ENCODE measurements at places on chromosomes 7 and 10.

DNA sequence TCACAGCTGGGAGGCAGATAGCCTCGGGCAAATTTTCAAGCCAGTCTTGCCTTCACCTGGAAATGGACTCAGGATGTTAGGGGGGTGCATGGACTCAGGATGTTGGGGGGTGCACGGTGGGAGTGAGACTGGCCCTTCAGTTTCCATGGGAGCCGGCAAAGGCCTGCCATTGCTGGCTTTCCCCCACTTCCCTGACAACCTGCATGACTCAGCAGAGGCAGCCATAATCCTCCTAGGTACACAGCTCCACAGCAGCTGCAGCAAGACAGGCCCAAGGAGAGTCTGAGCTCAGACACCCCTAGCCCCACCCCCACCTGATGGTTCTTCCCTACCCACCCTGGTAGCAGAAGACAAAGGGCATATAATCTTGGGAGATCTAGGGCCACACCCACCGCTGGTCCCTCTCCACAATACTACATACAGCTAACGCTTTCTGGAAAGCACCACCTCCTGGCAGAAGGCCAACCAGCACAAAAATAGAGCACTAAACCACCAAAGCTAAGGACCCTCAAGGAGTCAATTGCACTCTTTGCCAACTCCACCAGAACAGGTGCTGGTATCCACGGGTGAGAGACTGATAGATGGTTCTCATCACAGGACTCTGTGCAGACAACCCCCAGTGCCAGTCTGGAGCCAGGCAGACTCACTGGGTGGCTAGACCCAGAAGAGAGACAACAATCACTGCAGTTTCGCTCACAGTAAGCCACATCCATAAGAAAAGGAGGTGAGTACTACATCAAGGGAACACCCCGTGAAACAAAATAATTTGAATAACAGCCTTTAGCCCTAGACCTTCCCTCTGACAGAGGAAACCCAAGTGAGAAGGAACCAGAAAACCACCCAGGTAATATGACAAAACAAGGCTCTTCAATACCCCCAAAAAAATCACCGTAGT lies 18.3 kb downstream of the C7orf25 start:
- no peak for DNase-seq

DNA sequence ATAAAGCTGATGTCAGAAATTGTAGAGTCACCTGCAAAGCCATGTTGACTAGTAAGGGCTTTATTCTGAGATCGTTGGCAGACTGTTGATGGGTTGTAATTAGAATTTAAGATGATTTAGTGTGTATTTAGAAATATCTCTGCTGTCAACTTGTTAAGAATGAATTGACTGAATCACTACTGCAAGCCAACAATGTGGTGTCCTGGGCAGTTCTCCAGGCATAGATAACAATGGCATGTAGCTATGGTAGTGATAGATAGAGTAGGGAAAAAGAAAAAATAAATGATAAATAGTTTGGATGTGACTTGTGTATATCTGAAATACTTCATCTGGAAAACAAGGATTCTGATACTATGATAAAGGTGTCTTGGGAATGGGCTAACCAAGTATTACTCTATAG lies 640.2 kb downstream of the ARL4A start:
- no peak for DNase-seq

DNA sequence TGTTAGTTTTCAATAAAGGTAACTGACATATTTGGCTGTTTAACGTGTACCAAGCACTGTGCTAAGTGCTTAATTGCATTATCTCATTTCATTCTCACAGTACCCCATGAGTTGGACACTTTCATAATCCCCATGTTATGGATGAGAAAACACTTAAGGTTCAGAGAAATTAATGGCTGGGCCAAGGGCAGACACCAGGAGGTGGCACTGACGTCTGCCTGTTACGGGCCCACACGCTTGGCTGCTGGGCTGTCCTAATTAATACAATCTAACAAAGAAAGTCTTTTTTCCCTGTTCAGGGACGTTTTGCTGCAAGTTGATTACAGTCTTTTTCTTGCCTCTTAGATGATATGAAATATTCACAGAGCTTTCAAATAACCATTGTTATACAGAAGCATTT lies 16.1 kb downstream of the DYDC2 start:
- DNase-seq: no peak

GRCh38 chr7:133020496-133020895 lies 61.4 kb downstream of the CHCHD3 start:
- no peak for DNase-seq

- DNase-seq: peak; percentile 20
Observed at GRCh38 chr10:124403548-124403947, 15.2 kb downstream of the OAT start.

DNA sequence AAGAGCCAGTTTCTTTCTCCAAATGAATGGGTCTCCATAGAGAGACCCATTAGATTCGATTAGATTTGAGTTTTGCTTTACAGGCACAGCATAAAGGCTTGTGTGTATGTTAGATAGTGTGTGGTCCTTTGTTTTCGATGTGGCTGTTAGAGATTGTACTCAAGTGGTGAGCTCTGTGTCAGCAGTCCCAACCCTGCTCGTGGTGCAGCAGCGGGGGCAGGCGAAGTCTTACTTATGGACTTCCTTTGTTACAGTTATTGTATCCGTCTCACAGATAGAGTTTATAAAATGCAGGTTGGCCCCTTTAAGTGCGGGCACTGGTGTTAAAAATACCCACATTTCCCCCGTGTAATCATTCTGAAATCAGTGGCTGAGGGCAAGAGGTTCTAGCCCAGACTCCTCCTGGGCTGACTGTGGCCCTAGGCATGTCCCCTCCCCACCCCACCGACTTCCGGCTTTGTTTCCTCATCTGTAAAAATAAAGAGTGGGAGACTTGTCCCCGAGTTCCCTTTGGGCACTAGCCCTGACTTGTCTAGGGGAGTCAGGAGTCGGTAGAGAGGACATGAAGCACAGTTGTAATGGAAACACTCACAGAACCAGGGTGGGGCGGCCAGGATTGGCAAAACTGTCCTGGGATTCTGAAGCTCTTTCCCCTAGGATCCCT lies 28.6 kb downstream of the MTURN start:
- no peak for DNase-seq

GRCh38 chr10:51090190-51090589 lies 15.9 kb downstream of the PRKG1 start:
- no peak for DNase-seq

DNA sequence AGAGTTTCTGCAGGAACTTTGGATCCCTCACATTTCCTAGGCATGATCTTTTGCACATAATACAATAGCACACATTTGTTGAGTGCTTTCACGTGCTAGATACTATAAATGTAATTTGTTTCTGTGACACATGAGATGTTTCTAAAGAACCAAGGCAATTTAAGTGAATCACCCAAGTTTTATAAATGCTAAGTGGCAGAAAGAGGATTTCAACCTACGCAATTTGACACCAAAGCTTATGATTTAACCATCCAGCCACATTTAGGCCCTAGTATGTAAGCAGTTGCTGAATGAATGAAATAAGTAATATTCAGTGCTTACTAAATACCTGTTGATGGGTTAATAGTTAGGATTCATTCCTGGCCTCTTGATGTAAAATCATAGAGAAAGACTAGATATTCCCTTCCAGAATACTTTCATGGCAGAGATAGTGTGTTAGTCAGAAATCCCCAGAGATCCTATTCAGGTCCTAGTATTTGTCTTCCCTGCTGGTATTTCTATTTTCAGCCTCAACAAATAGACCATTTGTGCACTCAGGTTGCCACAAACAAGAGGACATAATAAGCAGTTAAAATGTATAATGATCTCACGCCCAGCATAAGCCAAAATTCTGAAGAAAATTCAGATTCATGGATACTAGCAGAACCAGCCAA lies 572.6 kb downstream of the IPMK start:
- no peak for DNase-seq

GRCh38 chr10:77357611-77358310 lies 279.8 kb downstream of the KCNMA1 start:
- no peak for DNase-seq

DNA sequence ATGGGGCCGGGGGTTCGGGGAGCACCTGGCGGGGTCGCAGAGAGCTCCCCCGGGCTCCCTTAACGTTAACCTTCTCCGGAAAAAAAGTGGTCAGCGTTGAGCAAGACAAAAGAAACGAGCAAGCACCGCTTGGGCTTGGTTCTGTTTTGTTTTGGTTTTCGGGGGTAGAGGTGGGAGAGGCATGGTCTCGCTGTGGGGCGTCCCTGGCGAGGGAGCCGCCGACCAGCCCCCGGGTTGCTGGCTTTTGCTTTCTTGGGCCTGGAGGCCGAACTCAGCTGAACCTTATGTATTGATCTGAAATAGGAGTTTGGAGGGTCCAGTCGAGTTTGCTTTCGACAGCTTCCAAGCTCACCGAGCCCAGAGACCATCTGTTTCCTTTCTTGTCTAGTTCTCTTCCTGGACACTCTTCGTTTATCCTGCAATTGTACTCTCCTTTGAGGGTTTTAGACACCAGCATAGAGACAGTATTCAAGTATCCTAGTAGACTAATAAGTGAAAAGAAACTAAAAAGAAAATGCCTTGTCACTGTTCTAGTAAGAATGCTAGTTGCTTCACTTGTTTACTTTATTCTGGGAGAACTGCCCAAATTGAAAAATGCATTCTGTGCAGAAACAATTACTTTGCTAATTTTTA lies 980 bp downstream of the FHIP2A start:
- no peak for DNase-seq

DNA sequence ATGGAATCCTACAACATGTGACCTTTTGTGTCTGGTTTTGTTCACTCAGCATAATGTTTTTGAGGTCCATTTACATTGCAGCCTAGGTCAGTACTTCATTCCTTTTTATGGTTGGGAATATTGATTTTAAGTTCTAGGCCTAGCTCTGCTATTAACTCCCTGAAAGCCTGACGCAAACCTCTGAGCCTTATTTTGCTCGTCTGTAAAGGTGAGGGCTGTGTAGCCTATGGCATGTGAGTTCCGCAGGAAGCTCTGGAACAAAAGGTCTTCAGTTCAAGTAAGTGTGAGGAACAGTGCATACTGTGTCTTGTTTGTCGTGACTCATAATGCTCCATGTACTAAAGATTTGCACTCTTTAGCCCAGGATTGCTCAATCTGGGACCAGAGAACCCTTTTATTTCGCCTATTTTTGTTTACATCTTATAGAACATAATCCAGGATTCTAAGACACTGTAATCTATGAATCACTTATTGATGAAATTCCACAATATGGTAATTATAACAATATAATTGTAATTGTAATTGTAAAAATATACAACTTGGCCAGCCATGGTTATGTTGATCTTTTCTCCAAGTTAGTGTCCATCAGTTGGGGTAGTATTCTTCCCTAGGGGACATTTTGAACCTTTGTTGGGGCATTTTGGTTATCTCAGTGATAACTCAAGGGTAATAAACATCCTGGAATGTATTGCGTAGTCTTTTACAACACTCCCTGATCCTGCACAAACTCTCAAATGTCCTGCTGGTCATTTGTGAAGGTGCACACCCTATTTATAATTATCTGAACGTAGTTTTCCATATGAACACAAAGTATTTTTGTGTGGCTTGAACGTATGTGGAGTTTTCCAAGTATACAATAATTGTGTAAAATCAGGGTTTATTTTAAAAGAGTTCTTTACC lies 184.7 kb downstream of the VTI1A start:
- DNase-seq: no peak

GRCh38 chr7:80453699-80454340 lies 58.0 kb downstream of the GNAT3 start:
- DNase-seq: no peak

- DNase-seq: no peak
Observed at GRCh38 chr7:74242122-74242443, 12.1 kb downstream of the RFC2 start.

- no peak for DNase-seq
Observed at GRCh38 chr7:144725070-144725469, 110.8 kb downstream of the TPK1 start.

GRCh38 chr7:140898786-140899536 lies 25.8 kb downstream of the BRAF start:
- DNase-seq: no peak

GRCh38 chr10:21401196-21401595 lies 124.3 kb downstream of the SKIDA1 start:
- no peak for DNase-seq

GRCh38 chr10:125812128-125812750 lies 10.8 kb downstream of the UROS start:
- no peak for DNase-seq

DNA sequence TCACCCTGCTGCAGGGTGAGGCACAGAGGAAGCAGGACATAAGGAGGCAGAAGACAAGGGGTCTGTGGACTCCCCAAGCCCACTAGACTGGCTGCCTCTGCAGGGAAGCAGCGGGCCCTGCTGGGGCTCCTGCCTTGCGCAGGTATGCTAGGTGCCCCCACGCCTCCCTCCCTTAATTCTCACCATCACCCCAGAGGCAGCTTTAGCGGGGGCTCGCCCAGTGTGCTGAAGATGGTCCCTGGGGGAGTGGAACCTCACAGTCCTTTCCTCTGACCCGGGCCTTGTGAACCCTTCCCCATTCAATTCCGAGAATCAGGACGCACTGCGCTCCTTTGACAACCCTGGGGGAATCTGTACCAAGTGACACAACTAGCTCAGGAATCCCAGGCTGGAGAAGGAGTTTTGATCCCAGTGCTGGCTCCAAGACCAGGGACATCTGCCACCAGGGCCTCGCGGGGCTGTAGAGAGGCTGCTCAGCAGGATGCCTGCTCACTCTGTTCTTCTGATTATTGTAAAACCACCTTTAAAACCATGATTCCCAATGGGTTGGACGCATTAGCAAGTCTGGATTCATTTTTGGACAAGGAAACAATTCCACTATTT lies 468.4 kb downstream of the TCERG1L start:
- DNase-seq: no peak

DNA sequence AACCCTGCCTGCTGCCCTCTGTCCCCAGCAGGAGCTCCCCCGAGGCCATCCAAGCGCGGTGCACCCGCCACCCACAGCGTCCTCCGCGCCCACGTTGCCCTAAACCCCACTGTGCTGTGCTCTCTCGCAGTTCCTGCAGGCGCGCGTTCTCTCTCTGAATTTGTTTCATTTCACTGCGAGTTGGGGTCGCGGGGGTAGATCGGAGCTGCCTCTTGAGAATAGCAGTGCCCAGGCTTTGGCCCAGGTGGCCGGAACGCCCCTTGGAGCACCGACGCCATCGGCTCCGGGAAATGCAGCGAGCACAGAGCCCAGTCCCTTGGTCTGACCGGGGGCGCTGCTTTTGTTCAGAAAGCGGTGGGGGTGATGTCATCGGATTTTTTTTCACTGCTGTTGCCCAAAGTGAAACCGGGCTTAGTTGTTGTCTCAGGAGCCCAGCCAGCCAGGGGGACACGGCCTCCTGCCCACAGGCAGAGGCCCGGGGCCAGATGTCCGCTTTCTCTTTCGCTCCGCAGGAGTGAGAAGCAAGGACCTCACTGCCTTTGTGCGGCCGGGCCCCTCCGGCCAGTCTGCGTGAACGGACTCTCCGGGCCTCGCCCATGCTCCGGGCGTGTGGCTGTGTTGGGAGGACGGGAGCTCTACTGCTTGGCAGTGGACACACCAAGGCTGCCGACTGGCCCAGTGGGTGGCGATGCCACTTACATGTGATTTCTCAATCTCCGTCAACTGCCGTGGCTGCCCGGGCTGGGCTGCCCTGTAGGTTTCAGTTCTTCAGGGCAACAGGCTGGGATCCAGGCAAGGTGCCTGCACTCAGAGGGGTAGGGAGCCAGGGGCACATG lies 43.1 kb downstream of the FOXK1 start:
- peak; percentile 61 for DNase-seq

- DNase-seq: no peak
Observed at GRCh38 chr7:81128011-81128410, 209.2 kb upstream of the SEMA3C start.

All from activated T-cell treated with anti-CD3 and anti-CD28 coated beads, Interleukin-2, amount 50 U/mL, for 1 hour (primary cell).